ENCODE measurements at places on chromosomes 5 and 9.

- DNase-seq, result no peak
Observed at GRCh38 chr5:39235648-39236047, 16.3 kb upstream of the FYB1 start.

DNA sequence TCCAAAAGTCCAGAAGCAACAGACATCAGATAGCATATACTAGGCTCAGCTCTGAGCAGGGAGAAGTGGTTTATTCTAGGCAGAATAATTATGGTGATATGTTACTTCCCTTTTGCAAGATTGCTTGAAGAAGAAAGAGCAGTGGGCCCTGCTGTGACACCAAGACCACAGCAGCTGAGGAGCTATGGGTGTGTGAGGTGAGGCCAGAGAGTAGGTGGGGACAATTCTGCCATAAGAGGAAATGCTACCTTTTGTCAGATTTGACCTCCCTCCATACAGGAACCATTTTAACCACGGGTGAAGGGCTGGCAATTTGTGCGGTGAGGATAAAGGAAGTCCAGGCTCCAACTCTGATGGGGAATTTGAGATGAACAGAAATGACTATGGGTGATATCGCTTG, 51.3 kb downstream of the TNFSF15 start:
- no peak for DNase-seq

DNA sequence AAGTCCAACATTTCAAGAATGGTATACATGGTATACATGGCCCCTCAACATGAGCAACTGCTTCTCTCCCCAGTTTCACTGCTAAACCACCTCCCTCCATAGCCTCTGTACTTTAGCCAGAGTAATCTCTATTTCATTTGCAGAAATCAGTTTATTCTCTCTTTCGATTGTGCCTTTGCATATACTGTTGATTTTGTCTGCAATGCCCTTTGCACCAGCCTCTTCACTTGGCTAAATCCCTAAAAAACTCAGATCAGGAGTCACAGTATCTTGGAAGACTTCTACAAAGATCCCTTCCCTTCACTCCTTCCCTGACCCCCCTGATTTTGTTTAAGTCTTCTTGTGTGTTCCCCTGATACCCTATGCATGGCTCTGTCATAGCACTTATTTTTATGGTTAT, 4.9 kb upstream of the CCNG1 start:
- DNase-seq, result no peak

GRCh38 chr5:89337-90286, 2.4 kb upstream of the PLEKHG4B start:
- no peak for DNase-seq

GRCh38 chr5:31033295-31033694, 160.2 kb upstream of the CDH6 start:
- no peak for DNase-seq

DNA sequence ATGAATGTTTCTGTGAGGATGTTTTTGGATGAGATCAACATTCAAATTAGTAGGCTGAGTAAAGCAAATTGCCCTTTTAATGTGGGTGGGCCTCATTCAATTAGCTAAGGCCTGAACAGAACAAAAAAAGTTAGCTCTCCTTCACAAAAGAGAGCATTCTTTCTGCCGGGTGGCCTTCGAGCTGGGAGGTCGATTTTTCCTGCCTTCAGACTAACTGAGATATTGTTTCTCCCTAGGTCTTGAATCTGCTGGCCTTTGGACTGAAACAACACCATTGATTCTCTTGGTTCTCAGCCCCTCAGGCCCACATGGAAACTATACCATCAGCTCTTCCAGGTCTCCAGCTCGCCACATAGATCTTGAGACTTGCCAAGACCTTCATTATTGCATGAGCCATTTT, 29.1 kb upstream of the FREM1 start:
- DNase-seq, result no peak

- DNase-seq, result no peak
Observed at GRCh38 chr5:151144275-151144674, 13.3 kb downstream of the ANXA6 start.

All from MM.1S (cell line).